ENCODE measurements at places on chromosomes 2 and 18.

DNA sequence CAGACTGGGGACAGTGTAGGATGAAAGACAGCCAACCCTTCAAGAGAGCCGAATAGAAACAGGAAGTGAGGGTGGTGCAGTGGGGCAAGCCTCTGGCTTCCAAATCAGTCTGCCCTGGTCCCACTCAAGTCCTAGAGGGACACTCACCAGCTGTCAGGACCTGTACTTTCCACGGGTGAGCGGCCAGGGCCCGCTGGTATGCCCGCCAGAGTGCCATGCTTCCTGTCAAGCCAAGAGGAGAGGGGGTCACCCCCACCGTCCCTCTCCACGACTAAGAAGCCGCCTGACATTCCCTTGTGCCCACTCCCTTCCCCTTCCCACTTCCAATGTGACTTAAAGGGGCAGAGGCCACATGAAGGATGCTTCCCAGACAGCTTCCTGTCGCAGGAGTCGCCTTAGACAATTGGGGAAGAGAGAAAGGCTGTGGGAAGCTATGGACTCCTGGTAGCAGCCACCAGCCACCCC lies 564 bp downstream of the MPV17 start:
- no peak for DNase-seq

GRCh38 chr2:15596968-15597367 lies 5.3 kb downstream of the DDX1 start:
- no peak for DNase-seq

GRCh38 chr2:74379851-74380789 lies at the start of gene DCTN1:
Gene DCTN1 (minus strand): TSS chr2:74380311. CDS start chr2:74380037, 274 bp downstream.
- no peak for DNase-seq

- DNase-seq = no peak
These were observed 253.9 kb upstream of the VWC2L start for GRCh38 chr2:214156971-214157370.

DNA sequence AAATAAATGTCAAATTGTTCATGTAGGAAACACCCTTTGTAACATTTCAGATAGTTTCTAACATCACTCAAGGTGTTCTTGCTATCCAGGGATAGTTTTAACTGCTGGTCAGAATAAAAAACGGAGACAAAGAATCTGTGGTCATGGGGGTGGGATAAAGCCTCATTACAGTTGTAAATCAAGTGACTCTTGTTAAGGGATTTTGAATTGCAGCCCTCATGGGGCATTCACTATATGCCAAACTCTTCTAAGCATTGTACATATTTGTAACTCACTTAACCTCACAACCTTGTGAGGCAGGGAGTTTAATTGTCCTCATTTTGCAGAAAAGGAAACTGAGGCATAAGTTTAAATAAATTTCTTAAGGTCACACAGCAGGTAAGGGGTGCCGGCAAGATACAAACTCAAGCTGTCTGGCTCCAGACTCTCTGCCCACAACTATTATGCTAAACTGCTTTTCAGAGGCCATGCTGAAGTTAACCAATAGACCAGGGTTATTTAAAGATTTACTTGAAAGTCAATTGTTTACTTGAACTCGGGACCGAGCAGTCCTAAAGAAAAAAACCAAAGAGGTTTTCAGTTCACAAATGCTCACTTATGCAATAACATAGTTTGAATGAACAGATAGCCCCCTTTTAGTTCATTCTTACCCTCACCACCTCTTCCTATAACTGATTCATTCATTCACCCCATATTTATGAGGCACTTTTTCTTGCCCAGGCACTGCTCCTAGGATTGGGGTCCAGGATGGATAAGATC lies 121.6 kb upstream of the FZD5 start:
- no peak for DNase-seq

- DNase-seq = no peak
These were observed 232.4 kb downstream of the CALCRL start for GRCh38 chr2:187215532-187216240.
